ENCODE measurements at places on chromosomes 11 and 22.

DNA sequence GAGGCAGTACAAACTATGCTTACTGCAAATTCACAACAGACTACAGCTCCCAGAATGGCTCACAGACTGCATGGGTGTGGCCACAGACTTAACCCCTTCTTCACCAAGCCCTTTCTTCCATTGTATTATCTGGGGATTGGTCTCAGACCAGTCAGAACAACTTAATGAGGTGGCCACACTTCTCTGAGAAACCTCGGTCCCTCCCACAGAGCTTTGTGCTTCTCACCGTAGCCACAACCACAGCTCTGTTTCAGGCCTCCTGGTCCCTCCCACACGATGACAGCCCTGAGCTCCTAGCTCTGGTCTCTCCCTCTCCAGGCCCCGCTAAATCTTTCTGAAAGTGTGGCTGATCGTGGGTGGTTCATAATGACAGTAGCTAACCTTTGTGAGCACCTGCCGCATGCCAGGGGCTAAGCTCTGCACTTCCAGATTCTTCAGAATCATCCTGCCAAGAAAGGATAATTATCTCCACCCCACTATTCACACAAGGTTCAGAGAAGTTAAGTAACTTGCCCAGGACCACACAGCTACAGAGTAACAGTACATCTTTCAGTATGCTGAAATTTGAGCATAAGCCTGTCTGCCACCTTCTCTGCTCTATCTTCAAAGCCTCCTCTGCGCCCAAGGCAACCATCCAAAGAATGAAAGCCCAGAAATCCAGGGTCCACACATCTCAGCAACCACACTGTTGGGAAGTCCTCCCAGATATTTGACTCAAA lies 5.4 kb downstream of the PDE2A start:
- DNase-seq, result no peak

DNA sequence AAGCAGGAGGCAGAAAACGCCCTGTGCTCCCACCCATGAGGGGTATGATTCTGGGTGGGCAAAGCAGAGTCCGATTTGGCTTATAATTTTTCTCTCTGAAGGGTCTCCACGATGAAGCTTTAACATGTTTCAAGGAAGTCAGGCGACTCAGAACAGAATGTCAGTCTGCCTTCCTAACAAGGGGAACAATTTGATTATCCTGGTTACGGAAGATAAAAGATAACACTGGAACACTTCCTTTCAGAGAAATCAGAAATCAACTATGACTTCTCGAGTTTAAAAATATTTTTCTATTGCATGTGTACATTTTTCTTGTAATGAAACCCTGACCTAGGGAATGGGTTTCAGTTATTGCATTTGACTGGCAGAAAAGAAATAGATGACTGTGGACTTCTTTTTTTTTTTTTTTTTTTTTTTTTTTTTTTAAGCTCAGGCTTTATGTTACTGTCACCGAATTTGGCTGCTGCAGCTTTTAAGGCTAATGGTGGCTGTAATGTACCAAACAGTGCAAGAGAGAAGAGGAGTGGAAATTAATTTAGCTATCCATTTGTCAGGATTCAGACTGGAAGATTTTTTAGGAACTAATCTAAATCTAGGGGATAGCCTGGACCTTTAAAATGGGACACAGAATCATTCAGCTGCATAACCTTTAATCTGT lies 297.7 kb downstream of the CADM1 start:
- DNase-seq, result no peak

DNA sequence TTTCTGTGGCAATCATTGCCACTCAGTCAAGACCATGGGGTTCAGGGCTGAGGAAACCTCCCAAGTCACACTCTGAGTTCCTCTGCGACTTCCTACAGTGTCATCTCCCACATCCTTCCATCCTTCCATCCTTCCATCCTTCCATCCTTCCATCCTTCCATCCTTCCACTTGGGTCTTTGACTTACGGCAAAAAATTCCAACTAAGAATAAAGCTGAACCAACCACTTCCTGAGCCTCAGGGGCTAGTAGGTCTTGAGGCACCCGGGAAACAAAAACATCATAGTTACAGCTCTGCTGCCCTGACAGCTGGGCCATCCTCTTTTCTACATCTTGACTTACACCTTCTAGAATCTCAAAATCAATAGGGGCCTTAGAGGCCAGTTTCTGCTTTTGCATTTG lies 32.1 kb downstream of the EHF start:
- peak; percentile 42 for DNase-seq

DNA sequence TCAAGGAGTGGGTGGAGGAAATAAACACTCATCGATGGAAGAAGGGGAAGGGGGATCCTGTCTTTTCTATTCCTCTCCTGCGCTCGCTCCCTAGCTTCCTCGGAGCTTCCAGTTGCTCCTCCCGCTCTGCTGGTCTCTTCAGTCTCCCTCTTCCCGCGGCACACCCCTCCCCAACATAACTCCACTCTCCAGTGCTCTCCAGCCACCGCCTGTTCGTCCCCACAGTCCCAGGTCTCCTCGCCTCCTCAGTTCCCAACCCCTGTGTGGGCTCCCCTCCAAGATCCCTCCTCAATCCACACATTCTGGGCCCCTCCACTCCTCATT lies 438 bp downstream of the ZW10 start:
- peak; percentile 48 for DNase-seq

- DNase-seq, result peak; percentile 39
Observed at GRCh38 chr11:95821640-95822039, 31.3 kb downstream of the CEP57 start.

DNA sequence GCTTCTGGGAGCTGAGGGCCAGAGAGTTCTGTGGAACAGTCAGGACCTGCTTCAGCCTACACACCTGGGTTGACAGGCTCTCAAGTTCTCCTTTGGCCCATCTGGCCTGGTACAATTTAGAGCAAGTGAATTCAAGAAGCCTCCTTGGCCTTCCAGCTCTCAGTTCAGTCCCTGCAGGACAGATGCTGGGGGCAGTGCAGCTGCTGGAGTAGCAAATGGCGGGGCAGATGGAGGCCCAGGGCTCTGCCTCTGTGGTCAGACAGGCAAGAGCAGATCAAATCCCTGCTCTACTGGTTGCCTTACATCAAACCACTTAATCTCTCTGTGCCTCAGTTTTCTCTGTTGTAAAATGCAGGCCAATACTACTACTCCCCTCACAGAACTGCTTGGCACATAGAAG lies 8.7 kb upstream of the KCNK7 start:
- no peak for DNase-seq

Measured in EL (cell line).